EL (cell line): ENCODE measurements at places on chromosomes 2 and 18.

DNA sequence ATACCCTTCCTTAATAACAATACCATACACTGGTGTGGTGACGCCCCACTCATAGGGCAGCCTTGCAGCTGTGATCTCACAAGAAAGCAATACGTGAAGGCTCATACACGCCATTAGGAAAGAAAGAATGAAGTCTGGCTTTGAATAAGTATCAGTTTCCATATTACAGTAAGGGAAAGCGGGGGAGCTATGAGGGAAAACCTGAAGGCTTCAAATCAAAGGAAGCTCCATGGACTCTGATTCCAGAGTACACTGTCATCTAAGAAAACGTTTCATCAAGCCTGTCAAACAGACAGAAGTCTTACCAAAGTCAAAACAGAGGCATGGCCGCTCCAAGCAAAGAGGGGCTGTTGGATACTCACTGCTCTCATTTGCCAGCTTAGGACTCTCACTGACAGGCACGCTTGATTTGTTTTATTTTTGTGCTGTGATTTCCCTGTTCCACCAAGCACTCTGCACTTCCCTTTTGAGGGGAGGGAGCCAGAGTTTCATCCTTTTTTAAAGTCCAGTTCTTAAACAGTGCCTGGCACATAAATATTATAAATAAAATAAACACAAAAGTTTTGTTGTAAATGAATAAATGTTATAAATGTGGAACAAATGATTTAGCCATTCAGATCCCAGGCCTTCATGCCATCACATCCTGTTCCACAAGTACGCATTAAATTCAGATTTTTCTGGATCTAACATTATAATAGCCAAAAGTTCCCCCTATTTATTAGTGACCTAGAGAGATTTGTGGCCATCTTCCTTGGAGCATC lies 221.2 kb downstream of the PIEZO2 start:
- peak; percentile 9 for DNase-seq

DNA sequence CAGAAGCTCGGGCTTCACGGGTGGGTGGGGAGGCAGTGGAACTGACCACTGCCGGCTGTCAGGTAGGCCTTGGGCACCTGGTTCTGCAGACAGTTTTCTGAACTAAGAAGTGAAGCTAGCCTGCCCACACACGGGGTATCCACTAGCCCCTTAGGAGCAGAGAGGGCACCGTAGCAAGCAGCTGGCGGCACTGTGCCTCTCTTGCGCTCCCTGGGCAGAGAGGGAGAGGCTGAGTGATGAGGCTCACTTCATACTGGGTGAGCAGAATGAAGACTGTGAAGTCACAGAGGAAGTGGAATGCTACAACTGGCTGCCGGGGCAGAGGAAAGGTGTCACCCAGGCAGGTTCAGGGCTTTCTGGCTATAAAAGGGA lies 753 bp downstream of the ITPRIPL1 start:
- DNase-seq: no peak

DNA sequence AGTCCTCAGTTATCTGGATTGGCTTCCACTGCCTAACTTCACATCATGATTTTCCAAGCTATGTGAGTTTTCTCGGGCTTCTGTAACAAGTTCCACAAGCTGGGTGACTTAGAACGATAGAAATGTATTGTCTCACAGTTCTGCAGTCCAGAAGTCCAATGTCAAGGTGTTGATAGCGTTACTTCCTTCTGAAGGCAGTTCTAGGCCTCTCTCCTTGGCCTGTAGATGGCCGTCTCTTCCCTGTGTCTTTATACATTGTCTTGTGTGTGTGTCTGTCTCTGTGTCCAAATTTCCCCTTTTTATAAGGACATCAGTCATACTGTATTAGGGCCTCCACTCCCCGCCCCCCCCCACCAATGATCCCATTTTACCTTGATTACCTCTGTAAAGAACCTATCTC lies 7.5 kb downstream of the LTBP1 start:
- DNase-seq: no peak

GRCh38 chr18:63306249-63306648 lies 13.3 kb downstream of the BCL2 start:
- DNase-seq: no peak

GRCh38 chr2:229612384-229612971 lies 101.9 kb downstream of the DNER start:
- DNase-seq: no peak

- no peak for DNase-seq
Measured at GRCh38 chr2:26685341-26685740, 7.2 kb upstream of the KCNK3 start.

- DNase-seq: no peak
Measured at GRCh38 chr2:102782933-102783332, 21.1 kb downstream of the TMEM182 start.

DNA sequence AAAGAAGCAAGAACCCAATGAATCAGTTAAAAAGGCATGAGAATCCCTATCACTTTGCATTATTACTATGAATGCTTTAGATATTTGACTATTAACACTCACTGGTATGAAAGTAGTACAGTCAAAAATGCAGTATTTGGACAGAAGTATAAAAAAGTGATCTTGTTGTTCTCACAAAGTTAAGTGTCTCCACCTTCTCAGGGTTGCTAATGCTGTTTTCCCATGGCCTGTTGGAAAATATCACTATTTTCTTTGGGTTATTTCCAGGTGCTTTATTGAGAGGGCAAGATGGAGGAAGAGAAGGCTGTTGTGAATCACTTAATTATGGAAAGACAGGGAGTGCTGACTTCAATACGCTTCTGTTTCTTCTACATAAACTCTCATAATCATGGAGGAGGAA lies 13.6 kb upstream of the CREB1 start:
- no peak for DNase-seq

DNA sequence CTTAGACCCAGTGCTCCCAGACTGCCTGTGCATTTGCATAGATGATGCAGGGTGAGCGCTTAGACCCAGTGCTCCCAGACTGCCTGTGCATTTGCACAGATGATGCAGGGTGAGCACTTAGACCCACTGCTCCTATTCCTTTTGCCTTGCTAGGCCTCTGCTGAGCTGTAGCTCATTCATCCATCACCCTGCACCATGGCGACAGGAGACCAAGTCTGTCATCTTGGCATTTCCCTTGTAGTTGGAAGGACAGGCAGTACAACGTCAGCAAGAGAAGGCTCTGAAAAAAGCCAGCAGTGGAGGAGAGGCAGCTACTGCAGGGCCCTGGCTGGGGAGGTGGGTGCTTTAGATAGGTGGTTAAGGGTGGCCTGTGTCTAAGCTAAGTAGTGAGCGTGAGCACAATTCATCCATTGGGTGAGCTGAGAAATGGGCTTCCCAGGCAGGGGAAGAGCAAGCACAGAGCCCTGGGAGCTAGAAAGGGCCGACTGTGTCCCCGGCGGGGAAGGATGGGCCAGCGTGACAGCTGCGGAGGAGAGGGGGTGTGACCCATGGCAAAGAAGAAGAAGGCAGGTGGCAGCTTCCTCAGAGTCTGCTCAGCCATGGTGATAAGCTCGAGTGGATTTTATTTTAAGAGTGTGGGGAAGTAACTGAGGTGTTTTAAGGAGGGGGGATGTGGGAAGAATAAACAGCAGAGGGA lies 108.8 kb downstream of the LPIN1 start:
- no peak for DNase-seq

DNA sequence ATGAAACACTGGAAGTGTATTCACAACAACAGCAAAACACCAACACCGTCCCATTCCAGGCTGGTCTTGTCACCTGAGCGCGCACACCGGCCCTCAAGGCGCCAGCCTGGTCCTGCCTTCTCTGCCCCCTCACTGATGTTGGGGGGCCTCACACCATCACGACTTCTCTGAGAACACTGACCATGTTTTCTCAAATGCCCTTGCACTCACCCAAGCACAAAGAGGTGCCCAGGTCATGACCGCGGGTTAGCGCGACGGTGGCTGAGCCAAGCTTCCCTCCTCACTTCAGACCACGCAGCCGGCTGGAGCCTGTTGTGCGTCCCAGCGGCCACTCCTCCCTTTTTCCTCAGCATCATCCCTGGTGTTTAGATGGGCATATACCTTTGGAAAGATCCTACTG lies 101.3 kb upstream of the SALL3 start:
- no peak for DNase-seq

GRCh38 chr2:25414781-25415180 lies 73.1 kb upstream of the DNMT3A start:
- DNase-seq: no peak
